ENCODE measurements at places on chromosomes 4 and X. TPM values are rescaled to one million over a fixed set of nuclear protein-coding genes. Genes with fewer than 3 reads are reported as not detected.

Gene PCDH7
- total RNA-seq: 6.1 TPM

Gene MRPS18C
- total RNA-seq: 36.4 TPM

- DNase-seq: no peak
Measured at GRCh38 chrX:136354201-136354600, 53.4 kb downstream of the ADGRG4 start.

- DNase-seq: no peak
Measured at GRCh38 chrX:133250184-133251100, 32.3 kb upstream of the TFDP3 start.

- DNase-seq: no peak
Measured at GRCh38 chrX:42755815-42756214, 22.1 kb downstream of the PPP1R2C start.

DNA sequence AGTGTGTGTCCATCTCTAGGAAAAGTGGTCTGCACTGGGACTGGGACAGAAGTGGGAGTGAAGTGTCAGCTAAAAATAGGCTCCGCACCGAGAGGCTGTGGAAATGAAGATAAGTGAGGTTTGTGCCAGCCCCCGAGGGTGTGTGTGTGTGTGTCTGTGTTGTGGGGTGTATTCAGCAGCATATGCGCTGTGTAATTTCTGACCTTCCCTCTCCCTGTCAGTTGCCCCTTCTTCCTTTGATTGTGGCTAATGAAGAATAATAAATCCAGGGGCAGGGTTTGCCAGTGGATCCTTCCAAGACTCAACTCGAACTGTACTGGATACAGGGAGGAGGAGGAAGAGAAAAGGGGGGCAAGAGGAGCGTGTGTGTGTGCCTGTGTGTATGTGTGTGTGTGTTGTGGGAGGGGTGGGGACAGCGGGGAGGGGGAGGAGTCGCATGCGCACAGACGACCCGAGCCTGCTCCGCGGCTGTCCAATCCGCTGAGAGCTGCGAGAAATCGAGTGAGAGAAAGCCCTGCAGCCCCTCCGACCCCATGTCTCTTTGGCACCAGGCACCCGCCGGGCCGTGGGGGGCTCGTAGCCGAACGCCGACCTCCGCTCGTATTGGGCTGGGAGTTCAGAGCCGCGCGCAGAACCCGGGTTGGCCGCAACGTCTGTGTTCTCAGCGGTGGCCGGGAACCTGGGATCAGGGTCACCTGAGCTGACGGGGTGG is 916 bp upstream of the POU4F2 start:
- peak; percentile 23 for DNase-seq

DNA sequence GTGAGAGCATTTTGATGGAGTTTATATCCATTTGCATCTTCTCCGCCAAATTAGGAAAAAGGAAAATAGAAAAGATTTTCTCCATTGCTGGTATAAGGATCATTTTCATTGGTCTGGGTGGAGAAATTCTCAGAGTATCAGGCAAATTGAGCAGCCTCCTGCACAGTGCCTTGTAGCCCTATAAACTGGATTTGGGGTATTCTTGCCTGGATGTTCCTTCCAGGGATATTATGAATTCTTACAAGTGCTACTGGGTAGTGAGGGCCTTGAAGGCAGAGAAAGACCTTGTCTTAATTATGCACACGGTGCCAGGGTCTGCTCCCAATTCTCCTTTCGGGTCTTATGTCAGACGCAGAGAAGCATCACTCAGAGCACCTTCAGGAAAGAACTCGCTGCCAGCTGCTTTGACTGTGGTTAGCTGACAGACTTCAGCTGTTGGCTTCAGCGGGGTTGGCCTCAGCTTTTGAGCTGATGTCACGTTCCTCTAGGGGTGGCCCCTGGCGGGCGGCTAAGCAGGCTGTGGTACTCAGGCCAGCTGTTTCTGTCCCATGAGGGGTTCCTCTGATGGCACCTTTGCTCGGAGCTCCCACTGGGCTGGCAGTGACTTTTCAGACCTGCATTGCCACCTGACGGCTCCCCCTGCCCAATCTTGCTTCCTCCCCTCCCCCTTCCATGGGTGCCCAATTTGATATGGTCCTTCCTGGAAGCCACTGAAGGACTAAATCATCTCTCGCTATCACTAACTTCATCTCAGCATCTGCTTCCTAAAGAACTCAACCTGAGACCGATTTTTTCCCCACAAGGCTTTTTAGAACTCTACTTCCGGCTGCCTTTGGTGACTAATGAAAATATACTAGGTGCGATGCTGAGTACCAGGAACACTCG is 519.5 kb downstream of the BCOR start:
- DNase-seq: no peak

DNA sequence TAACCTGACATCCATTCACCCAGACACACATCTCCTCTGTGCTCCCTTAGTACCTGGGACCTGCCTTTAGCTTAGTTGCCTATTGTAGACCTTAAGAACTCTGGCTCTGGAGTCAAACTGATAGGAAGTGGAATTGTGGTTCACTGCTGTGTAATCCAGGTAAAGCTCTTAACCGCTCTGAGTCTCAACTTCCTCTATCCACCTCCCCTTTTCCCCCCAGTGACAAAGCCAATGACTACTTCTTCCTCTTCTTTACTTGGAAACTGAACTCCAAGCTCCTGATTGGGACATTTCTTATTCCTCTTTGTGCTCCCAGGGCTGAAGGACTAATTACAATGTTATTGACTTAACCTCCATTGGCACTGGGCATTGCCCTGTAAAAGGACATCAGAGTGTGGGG is 94.1 kb downstream of the DRD5 start:
- no peak for DNase-seq

GRCh38 chr4:109559983-109560686 is at the start of gene MCUB:
Gene MCUB, plus strand, starts transcription at chr4:109560246. Its CDS starts 92 bp downstream, at chr4:109560338.
- DNase-seq: peak; percentile 86

GRCh38 chr4:166308647-166309046 is 435.6 kb downstream of the TLL1 start:
- DNase-seq: no peak

- DNase-seq: no peak
Measured at GRCh38 chrX:148715361-148715760, 214.9 kb downstream of the AFF2 start.

DNA sequence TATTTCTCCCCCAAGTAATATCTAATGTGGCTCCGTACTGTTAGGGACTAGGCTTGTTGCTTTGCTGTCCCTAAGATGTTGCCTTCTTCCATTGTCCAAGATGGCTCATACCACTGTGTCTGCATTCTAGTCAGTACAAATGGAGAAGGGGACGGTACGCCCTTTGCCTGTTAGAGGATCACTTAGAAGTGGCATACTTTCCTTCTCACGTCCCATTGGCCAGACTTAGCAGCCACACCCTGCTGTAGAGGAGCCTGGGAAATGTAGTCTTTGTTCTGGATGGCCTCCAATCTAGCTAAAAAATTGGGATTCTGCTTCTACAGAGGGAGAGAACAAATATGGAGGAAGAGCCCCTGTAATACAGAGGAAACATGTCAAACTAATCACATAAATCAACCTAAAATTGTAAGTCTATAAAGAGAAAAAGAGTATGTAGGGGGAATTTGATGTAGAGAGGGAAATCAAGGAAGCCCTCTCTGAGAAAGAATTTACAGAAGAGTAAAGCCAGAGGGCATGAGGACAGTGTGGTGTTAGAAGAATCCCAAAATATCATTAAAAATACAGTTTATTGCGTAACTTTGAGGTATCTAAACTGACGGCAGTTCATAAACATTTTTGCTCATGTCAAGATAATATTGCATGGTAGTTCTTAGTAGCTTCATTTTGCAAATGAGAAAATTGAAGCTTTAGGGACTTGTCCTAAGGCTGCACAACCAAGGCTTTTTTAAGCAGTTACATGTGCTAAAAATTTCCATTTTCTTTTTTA is 15.1 kb downstream of the PRIMPOL start:
- no peak for DNase-seq

- DNase-seq: no peak
Measured at GRCh38 chr4:8224975-8225625, 26.0 kb downstream of the SH3TC1 start.

- DNase-seq: no peak
Measured at GRCh38 chr4:36771411-36772153, 473.0 kb upstream of the NWD2 start.

GRCh38 chrX:96621811-96622210 is 62.8 kb upstream of the DIAPH2 start:
- no peak for DNase-seq

GRCh38 chr4:22187203-22187820 is 238.7 kb upstream of the KCNIP4 start:
- no peak for DNase-seq

DNA sequence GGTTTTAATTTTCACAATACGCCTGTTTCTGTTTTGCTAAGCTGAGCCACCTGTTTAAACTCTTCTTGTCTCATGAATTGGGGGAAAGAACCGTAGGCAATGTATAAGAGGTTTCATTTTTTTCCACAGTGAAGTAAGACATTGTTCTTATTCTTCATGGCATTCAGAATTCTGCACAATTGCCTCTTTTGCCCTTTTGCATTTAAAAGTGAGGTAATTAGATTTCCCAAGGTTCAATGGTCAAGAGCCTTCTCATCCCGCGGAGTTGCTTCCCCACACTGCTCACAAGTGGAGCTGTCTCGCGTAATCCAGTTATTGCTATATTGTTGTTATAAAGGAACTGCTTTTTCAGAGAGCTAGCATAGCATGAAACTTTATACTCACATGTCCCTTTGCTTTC is 90.9 kb upstream of the SPRY1 start:
- DNase-seq: no peak

- no peak for DNase-seq
Measured at GRCh38 chr4:112057470-112057869, 87.8 kb upstream of the FAM241A start.

GRCh38 chrX:2484721-2485648 is 15.8 kb downstream of the DHRSX start:
- DNase-seq: no peak

GRCh38 chr4:107708225-107708624 is 11.8 kb downstream of the PAPSS1 start:
- DNase-seq: no peak

DNA sequence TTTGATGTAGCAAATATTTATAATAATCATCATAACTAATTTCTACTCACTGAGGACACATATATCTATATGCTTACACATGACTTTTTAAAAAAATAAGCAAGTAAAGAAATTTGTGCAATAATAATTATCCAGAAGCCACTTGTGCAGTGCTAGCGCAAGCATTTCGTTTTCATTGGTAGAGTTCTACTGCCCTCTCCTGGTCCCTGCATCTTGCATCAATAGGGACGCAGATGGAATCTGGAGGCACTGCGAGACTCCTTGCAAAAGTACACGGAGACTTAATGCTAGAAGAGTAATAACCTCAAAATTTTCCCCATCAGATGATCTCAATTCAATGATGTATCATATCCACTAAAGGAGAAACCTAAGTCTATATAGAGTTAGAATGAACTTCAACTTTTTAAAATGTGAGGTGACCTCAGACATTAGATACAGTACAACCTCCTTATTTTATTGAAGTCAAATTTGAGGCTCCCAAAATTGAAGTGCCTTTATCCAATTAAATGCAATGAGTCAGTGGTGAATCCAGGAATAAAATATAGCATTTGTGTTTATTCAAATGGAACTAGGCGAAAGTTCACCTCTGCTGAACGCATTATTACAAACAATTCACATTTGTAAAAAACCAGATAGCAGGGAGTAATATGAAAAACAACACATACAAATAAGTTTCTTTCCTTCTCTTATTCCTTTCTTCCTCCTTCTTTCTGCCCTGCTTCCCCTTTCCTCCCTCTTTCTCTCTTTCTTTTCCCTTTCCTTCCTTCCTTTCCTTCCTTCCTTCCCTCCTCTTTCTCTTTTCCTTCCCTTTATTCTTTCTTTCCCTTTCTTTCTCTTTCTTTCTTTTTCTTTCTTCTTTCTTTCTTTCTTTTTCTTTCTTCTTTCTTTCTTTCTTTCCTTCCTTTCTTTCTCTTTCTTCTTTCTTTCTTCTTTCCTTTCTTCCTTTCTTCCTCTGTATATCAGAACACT is 450.0 kb downstream of the ANKRD50 start:
- peak; percentile 69 for DNase-seq

- DNase-seq: no peak
Measured at GRCh38 chr4:12110627-12111026, 681.9 kb upstream of the HS3ST1 start.
